ENCODE measurements at places on chromosomes 1 and 21.
A peak's percentile ranks its signal among the peaks of the same experiment; 100 is the strongest.

- no peak for DNase-seq
These were observed 2.9 kb downstream of the VANGL2 start for GRCh38 chr1:160403244-160403643.

DNA sequence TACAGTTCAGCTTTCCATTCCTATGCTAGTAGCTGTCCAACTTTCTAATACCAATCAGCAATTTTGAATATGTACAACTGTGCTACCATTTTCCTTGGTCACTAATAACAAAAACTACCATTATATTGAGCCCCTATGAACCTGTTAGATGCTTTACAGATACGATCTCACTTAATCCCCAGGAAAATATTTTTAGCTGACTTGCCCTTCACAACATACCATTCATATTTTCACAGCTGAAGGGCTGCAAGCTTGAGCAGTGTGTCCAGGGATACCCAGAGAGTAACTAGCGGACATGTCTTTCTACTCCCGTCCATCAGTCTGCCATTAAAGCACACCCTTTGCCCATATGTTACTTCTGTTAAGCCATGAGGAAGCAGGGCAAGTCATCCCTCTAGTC lies 140.5 kb downstream of the SPATA46 start:
- DNase-seq: no peak

GRCh38 chr21:14548779-14549178 lies 2.7 kb upstream of the SAMSN1 start:
- no peak for DNase-seq

DNA sequence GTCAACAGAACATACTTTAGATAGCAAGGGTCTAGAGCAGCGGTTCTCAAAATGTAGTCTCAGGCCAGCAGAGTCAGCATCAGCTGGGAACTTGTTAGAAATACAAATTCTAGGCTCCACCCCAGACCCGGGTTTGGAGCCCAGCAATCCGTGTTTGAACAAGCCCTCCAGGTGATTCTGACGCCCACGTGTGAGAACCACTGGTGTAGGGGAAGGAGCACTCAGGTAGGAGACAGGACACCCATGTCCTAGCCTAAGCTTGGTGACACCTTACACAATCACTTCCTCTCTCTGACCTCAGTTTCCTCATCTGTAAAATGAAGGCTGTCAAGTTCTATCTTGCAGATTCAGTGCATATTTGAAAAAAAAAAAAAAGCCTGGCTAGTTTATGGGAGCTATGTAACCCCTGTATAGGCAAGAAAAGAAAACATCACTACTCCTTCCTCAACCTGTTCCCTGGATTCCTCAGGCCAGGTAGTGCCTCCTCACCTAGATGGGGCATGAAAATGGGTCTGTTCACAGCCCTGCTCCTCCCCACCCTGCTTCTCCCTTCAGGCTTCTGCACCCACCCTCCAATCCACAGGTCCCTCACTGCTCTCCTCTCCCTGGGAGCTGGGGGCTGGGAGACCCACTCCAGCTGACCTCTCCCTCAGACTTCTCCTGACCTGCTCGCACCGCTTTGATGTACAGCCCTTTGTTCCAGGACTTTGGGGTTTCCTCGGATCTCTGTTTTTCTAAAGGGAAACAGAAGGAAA lies 7.1 kb upstream of the PHLDA3 start:
- no peak for DNase-seq

- DNase-seq: no peak
These were observed 111.7 kb downstream of the DUSP10 start for GRCh38 chr1:221630236-221630635.

- no peak for DNase-seq
These were observed 130.2 kb downstream of the DUSP10 start for GRCh38 chr1:221611656-221612046.

GRCh38 chr1:69639159-69639558 lies 71.4 kb downstream of the LRRC7 start:
- DNase-seq: no peak

- no peak for DNase-seq
These were observed 4.8 kb upstream of the SLAMF9 start for GRCh38 chr1:159958719-159959380.

DNA sequence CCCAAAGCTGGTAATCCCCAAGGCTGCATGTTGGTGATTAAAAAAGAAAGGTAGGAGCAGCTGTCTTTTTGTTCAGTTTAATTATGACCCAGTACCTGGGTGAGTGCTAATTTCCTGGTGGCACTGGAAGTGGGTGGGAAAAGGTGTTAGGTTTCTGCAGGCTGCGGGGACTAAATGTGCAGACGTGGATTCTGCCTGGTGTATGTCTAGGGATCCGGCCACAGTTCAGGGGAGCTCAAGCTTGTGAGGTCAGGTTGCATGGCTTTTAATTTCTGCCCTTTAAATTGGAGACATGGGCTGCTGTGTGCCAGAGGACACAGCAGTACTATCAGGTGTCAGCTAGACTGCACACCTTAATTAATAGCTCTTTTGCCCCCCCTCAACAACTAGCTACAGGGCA lies 20.3 kb upstream of the TBX19 start:
- no peak for DNase-seq

DNA sequence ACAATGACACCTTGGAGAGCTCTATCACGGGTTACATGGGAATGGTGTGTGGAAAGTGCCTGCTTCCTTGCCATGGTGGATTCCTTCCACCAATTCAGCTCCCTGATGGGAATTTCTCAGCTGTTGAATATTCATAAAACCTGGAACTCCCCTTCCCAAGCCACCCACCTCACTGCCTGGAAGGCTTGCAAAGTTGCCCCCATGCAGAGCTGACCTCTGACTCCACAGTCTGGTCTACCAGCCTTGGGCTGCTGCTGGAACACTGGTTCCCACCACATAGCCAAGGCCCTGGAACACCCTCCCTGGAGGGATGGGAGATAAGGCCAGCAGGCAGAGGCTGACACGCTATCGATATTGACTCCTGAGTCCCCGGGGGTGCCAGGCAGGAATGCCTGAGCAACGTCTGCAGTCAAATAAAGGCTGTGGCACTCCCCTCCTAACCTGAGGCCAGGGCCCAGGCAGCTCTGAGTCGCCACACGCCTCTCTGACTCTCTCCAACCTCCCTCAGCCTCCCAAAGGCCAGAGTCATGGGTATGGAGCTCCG lies 8.8 kb downstream of the CCDC24 start:
- DNase-seq: no peak

DNA sequence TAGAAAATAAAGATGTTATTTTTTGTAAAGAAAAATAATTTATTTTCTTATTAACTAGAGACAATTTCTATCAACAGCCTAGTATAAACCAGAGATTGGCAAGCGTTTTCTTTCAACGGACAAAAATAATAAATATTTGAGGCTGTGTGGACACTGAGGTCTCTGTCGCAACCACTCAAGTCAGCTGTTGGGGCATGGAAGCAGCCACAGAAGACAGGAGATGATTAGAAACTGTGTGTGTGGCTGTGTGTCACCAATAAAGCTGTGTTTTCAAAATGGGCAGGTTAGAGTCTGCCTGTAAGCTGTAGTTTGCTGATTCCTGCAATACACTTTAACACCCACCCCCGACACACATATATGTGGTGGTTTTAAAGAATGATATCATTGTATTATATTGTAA lies 200.6 kb upstream of the HMCN1 start:
- DNase-seq: no peak

GRCh38 chr1:207298636-207299398 lies 22.7 kb upstream of the CD55 start:
- DNase-seq: peak; percentile 44

DNA sequence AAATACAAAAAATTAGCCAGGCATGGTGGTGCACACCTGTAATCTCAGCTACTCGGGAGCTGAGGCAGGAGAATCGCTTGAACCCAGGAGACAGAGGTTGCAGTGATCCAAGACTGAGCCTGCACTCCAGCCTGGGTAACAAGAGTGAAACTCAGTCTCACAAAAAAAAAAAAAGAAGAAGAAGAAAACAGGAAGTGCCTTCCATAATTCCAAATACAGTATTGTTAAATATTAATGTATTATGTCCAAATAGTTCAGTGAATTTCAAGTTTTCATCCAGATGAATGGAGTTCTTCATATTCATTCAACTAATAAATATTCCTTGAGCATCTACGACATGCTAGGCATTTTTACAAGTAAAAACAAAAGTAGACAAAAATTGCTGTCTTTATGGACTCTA lies 33.3 kb downstream of the PLEKHO1 start:
- DNase-seq: no peak

GRCh38 chr1:3846541-3846940 lies 10.5 kb downstream of the CEP104 start:
- DNase-seq: no peak

GRCh38 chr1:41976671-41977070 lies 57.9 kb upstream of the HIVEP3 start:
- no peak for DNase-seq

DNA sequence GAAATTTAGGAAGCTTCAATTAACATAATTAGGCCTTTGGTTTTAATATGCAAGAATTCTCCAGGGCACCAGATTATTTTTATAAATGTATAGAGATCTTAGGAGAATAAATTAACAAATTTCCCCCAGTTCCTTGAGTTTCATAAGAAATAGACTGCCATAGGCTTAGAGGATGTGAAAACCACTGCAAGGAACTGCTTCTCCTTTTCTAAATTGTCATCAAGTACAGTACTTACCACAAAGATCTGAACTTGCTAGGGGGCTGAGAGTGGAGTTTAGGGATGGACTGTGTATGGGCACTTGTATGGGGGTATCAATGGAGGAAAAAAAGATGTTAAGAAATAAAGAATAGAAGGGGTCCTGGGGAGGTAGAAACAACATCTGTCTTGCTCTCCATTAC lies 31.1 kb downstream of the LHX8 start:
- no peak for DNase-seq

- DNase-seq: no peak
These were observed 17.5 kb upstream of the CLDN8 start for GRCh38 chr21:30233228-30234020.

DNA sequence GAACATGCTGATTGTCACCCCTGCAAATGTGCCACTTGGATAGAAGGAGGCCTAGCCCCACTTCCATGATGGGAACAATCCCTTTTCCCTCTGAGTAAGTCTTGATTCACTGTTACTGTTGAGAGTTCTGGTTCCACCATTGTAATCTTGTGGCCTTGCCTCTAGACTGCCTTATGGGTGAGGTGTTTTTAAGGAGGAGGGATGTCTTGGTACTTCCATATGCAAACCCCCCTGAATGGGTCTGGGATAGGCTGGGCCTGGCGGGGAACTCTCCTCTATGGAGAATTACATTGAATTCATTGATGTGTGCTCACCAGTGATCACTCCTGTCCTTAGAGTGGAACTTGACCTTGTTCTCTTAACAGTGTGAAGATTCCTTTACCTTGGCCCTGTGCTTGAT lies 5.8 kb downstream of the GALNT2 start:
- DNase-seq: no peak

- no peak for DNase-seq
These were observed 25.0 kb downstream of the PRMT2 start for GRCh38 chr21:46660505-46660904.

DNA sequence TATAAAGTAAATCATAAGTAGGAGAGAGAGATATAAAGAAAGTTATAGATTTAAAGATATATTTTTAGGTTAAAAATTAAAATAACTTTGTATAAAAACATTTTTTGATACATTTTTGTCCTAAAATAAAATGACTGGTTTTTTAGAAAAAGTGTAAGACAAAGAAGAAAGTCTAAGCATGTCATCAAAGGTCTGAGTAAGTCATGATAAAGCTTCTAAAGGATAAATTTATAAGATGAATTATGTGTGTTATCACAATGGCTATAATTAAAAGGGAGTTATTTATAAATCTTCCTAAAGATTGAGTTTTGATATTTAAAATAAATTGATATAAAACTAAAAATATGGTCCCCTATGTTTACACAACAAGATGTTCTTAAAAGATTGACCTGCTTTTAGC lies 370.9 kb downstream of the PTPRU start:
- no peak for DNase-seq

DNA sequence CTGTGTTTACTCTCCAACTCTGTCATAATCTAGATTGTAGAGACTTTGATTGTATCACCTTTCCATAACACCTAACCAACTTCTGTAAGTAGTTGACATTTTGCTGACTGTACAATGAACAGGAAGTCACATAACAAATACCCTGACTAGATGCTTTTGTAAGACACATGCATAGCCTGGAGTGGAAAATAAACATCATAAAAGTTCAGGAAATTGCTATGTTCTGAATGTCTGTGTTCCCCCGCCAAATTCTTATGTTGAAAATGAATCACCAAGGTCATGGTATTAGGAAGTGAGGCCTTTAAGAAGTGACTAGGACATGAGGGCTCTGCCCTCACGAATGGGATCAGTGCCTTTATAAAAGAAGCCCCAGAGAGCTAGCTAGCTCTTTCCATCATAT lies 40.4 kb upstream of the ZSWIM5 start:
- DNase-seq: no peak

GRCh38 chr1:26317612-26318337 lies at the start of gene CD52:
Gene CD52, plus strand, starts transcription at chr1:26317958. Its CDS starts 60 bp downstream, at chr1:26318018.
- no peak for DNase-seq

DNA sequence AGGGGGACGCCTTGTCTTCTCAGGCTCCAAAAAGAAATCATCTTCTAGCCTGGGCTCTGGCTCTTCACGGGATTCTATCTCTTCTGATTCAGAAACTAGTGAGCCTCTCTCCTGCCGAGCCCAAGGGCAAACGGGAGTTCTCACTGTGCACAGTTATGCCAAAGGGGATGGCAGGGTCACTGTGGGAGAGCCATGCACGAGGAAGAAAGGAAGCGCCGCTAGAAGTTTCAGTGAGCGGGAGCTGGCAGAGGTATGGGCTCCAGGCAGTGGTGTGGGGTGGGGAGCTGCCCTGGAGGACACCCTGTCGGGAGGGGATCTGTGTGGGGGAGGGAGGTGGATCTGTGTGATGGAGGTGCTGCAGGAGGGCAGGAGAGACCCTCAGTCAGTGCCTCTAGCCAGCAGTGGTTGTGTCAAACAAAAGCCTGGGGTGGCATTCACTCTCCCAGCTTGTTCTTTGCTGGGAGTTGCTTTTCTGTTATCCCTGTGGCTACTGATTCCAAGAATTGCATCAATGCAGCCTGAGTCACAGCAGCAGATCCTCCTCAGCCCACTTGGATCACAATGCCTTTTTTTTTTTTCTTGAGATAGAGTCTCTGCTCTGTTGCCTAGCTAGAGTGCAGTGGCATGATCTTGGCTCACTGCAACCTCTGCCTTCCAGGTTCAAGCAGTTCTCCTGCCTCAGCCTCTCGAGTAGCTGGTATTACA lies 21.8 kb downstream of the KDM4A start:
- DNase-seq: no peak

GRCh38 chr1:167116174-167116573 lies 22.3 kb downstream of the STYXL2 start:
- no peak for DNase-seq

- DNase-seq: no peak
These were observed 40.1 kb upstream of the TMPRSS15 start for GRCh38 chr21:18443701-18444100.

GRCh38 chr1:222105393-222105737 lies 363.5 kb upstream of the DUSP10 start:
- peak; percentile 59 for DNase-seq

DNA sequence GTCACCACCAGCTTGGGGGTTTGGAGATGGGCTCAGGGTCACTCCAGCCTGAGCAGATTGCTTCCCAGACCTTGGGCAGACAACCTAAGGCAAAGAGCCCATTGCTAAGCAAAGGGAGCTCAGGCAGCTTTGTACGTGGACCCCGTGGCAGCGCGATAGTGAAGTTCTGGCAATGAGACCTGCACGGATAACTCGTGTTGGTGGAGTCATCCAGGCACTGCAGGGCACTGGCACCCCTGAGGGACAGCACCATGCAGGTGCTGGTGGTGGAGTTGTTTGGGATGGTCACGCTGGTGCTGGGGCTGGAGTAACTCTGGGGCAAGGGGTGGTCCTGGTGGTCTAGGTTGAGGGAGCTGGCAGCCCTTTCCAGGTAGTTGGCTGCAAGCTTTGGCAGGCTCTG lies 13.6 kb upstream of the HSPG2 start:
- no peak for DNase-seq

All from RCC 7860 (cell line).